ENCODE measurements at places on chromosomes 6 and 20.

DNA sequence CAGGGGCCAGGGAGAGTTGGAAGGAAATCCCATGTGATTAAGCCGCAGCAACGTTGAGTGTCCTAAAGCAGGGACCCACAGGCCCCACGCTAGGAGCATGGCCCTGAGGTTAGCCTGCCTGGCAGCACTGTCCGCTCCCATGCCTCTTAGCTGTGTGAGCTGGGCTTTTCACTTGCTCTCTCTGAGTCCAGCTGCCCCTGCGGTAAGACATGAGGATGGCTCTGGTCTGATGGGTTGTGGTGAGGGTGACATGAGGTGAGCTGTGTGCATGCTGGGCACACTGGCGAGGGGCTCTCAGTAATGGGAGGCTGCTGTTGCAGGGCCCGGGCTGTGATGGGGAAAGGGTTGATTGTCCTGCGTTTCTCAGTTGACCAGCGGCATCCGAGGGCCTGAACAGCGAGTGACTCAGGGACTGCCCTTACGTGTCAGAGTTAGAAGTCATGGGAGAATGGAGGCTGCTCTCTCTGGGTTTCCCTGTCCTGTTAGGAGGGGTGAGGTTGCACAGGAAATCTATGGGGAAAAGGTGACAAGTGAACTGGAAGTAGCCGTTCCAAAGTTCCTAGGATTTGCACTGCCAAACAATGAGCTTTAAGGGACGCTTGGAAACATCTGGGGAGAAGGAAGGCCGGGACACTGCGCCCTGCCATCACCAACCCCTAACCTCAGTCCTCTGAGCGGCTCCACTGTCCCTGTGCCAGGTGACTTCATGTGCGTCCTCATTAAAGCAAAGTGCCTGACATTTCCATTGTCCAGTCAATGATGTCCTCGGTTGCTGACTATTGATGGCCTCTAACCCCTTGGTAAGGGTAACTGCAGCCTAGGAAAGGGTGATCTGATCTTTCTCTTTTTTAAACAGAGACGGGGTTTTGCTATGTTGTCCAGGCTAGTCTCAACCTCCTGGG, 51.3 kb downstream of the ADNP start:
- DNase-seq: no peak

DNA sequence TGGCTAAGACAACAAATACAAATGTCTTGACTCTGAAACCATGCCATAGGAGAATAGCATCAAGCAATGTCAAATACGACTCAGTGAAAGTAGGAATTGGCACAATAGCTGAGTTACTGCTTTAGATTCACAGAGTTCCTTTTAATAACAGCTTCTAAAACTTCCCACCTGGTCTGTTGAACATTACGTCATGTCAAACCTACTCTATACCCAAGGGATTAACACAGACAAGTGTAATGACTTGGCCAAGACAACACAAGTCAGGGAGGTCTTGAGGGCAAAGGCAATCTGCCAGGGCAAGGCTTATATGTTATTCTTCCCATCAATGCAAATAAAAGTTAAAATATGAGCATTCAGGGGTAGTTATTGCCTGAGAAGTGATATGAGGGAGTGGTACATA, 265.1 kb upstream of the PRDM1 start:
- no peak for DNase-seq

DNA sequence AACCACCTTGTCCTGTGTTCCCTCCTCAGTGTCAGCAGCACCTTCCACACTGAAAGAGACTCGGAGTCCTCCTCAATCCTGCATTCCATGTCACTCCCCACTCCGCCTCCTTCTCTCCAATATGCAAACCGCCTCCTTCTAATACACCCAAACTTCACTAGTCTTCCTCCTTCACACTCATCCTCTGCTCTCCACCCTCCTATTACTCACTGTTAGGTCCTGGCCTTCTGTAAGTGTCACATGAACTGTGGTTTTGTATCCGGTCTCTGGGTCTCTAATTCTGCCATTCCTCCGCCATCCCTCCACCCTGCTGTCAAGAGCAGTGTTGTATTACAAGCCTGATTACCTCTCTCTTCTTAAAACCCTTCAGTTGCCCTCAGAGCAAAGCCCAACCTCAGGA, 200.5 kb upstream of the CDYL start:
- no peak for DNase-seq

GRCh38 chr20:20710443-20711315, 1.8 kb downstream of the RALGAPA2 start:
- DNase-seq: no peak

DNA sequence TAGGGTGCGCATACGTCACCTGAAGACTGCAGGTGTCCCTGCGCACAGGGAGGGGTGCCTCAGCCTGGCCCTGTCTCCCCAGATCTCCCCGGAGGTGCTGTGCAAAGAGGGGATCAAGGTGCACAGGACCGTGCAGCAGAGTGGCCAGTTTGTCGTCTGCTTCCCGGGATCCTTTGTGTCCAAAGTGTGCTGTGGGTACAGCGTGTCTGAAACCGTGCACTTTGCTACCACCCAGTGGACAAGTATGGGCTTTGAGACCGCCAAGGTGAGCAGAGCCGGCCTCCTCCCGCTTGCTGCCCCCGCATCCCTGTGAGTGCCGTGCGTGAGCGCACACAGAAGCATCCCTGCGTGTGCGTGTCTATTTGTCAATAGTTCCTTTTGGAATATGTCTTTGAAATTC, 150.7 kb downstream of the DTNBP1 start:
- DNase-seq: peak; percentile 11

DNA sequence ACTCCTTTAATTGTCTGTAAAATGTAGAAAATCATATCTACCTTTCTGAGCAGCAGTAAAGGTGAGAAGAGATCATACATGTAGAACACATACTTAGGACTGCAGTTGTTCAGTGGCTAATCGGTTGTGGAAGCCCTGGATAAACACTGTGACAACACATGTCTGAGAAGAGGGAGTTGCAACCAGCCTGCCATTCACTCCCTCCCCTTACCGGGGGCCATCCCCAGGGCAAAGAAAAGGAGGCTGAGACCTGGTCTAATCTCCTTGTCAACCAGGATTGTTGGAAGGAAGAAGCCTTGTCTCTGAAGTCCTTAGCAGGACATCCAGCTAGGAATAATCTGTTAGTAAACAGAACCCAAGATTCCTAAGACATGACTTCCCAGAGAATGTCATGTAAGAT, 462.5 kb upstream of the AGPAT4 start:
- no peak for DNase-seq

GRCh38 chr20:8782804-8783203, 286.1 kb upstream of the PLCB4 start:
- DNase-seq: no peak

DNA sequence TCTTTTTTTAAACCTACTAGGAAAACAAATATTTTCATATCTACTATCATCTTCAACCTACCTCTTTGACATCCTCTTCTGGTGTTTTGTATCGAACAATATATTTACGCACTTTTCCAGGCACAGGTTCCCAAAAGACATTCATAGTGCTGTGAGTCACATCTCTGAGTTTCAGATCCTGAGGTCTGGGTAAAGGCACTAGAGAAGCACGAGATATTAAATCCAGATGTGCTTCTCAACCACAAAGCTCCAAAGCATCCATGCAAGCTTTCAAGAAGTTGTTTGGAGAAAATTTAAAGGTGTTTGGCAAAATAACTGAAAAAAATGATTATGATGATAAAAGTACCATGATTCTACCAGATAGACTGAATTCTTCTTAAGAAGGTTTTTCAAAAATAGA, 62.7 kb downstream of the COL12A1 start:
- DNase-seq: no peak

DNA sequence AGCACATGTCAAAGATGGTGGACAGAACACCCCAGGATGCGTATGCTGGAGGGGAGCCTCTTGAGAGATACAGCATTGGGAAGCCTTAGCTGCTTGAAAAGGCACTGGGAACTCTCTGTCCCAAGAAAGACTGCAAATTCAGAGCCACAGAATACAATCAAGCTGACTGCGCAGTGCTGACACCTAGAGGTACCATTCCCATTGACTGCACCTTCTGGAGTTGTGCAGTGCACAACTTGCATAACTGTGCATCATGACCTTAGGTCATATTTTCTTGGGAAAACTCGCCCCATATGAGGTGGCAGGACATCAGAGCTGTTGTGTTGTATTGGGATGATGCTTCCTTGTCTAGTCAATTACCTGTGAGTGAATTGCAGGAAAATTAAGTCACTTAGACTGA, 646.5 kb upstream of the NOX3 start:
- no peak for DNase-seq

- no peak for DNase-seq
These were observed 145.1 kb upstream of the NRSN1 start for GRCh38 chr6:23980965-23981364.

- DNase-seq: peak; percentile 49
These were observed 508.0 kb downstream of the TBC1D32 start for GRCh38 chr6:120826253-120826652.

DNA sequence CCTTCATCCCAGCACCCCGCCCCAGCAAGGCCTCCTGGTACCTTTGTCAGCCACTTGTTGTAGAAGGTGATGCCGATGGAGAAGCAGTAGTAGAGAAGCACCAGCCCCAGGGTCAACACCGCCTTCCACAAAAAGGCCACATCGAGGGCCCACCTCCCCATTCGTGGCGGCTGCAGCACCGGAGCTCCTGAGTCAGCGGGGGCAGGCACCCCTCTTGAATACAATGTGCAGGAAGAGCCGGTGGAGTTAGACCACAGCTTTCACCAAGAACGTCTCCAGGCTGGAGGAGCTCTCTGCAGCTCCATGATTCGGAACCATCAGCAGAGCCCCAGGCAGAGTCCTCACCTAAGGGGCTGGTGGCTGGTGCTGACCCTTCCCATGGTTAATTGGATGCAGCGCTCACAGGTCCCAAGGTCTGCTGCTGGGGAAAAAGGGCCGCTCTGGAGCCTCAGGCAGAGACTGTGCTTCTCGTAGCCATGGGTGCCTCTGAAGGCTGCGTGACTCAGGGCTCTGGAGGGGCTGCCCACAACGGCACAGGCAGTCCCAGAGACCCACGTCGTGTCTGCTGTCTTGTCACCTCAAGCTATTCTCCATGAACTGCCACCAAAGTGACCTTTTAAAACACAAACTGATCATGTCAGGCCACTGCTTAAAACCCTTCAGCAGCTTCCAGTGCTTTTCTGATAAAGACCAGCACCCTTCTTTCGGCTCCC, 47.9 kb downstream of the ELMO2 start:
- no peak for DNase-seq

GRCh38 chr6:39753725-39754045, 28.5 kb upstream of the KIF6 start:
- no peak for DNase-seq

- no peak for DNase-seq
These were observed 4.9 kb downstream of the SMAP1 start for GRCh38 chr6:70672549-70672948.

- DNase-seq: no peak
These were observed 285.4 kb upstream of the FLRT3 start for GRCh38 chr20:14622796-14623195.

DNA sequence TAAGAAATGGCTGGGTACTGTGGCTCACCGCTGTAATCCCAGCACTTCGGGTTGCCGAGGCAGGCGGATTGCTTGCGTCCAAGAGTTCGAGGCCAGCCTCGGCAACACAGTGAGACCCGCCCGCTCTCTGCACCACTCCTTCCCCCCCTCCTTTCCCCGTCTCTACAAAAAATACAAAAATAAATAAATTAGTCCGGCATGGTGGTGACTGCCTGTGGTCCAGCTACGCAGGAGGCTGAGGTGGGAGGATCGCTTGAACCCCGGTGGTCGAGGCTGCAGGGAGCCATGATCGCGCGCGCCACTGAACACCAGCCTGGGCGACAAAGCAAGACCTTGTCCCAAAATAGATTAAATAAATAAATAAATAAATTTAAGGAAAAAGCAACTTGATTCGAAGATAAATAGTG, 448 bp upstream of the RNF114 start:
- no peak for DNase-seq

DNA sequence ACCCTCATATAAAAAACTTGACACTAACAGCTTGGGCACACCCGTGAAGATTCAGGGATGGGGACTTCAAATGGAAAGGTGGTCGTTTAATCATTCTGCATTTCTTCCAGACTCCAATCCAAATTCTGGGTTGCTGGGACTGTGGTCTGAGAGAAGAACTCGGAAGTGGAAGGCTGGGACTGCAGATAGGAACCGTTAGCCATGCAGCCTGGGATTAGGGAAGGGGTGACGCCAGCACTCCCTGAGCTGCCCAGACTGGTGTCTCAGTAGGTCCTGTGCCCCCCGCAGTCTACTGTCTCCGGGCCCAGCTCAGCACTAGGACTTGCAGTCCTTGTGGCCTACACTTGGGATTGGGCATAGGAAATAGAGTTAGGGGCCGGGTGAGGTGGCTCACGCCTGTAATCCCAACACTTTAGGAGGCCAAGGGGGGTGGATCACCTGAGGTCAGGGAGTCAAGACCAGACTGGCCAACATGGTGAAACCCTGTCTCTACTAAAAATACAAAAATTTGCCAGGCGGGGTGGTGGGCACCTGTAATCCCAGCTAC, 511 bp upstream of the CLIC1 start:
- no peak for DNase-seq

GRCh38 chr6:14077193-14077867, 40.2 kb upstream of the CD83 start:
- DNase-seq: no peak

GRCh38 chr6:143525356-143525755, 13.8 kb upstream of the FUCA2 start:
- DNase-seq: no peak

DNA sequence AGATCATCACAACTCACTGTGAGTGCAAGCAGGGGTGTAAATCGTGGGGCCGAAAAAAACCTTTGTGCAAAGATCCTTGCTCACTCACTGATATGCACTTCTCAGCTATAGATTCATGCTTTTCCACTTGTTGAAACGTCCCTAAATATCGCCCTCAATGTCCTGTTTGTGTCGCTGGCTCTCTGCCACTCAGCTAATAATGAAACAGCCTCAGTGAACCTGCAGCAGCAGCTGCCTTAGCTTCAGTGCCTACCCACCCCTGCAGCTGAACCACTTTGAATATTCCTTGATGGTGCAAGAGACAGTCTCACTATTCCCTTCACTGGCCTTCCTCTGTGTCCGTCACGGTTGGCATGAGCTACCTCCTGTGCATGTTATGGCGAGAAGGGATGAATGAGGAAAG, 128.9 kb upstream of the NAA20 start:
- no peak for DNase-seq

- no peak for DNase-seq
These were observed at the start of gene IYD for GRCh38 chr6:150368762-150369161. IYD (plus strand) TSS chr6:150369012; CDS start chr6:150369032, 20 bp downstream.

- DNase-seq: no peak
These were observed 1.9 kb upstream of the SLC24A3 start for GRCh38 chr20:19210391-19211155.

- DNase-seq: no peak
These were observed at the start of gene DEFB123 for GRCh38 chr20:31440012-31440659. DEFB123 (plus strand) TSS chr20:31440632; CDS start chr20:31440699, 67 bp downstream.

GRCh38 chr6:112296122-112296521, 41.8 kb upstream of the LAMA4 start:
- peak; percentile 3 for DNase-seq

GRCh38 chr6:139882234-139882633, 507.8 kb upstream of the CITED2 start:
- no peak for DNase-seq

- DNase-seq: peak; percentile 76
These were observed 3.9 kb upstream of the SIGLEC1 start for GRCh38 chr20:3716195-3716834.

- no peak for DNase-seq
These were observed 33.8 kb upstream of the MRPS10 start for GRCh38 chr6:42251500-42251899.

- no peak for DNase-seq
These were observed 318.6 kb upstream of the RUNX2 start for GRCh38 chr6:45009576-45009975.

- peak; percentile 59 for DNase-seq
These were observed 9.3 kb upstream of the NQO2 start for GRCh38 chr6:2990248-2990931.

- no peak for DNase-seq
These were observed 57.2 kb downstream of the GFRA4 start for GRCh38 chr20:3606021-3606420.
